Tibial artery (tissue), 4 donors: ENCODE measurements at places on chromosomes 7 and 10.

GRCh38 chr7:108836256-108836655 is 266.6 kb downstream of the DNAJB9 start:
- H3K4me1 ChIP-seq, result no peaks in the 10 kb centered on the region
- DNase-seq, result no peak
- H3K4me3 ChIP-seq, result no peak overlapping the region
- no peaks in the 10 kb centered on the region for H3K36me3 ChIP-seq
- no peak overlapping the region for H3K27ac ChIP-seq
- no peaks in the 10 kb centered on the region for H3K27me3 ChIP-seq

- H3K36me3 ChIP-seq, result no peaks in the 10 kb centered on the region
- no peak for DNase-seq
- no peak overlapping the region for H3K27ac ChIP-seq
- H3K4me1 ChIP-seq, result no peaks in the 10 kb centered on the region
- no peak overlapping the region for H3K4me3 ChIP-seq
- no peaks in the 10 kb centered on the region for H3K27me3 ChIP-seq
Measured at GRCh38 chr10:62759599-62760175, 44.8 kb upstream of the ADO start.

DNA sequence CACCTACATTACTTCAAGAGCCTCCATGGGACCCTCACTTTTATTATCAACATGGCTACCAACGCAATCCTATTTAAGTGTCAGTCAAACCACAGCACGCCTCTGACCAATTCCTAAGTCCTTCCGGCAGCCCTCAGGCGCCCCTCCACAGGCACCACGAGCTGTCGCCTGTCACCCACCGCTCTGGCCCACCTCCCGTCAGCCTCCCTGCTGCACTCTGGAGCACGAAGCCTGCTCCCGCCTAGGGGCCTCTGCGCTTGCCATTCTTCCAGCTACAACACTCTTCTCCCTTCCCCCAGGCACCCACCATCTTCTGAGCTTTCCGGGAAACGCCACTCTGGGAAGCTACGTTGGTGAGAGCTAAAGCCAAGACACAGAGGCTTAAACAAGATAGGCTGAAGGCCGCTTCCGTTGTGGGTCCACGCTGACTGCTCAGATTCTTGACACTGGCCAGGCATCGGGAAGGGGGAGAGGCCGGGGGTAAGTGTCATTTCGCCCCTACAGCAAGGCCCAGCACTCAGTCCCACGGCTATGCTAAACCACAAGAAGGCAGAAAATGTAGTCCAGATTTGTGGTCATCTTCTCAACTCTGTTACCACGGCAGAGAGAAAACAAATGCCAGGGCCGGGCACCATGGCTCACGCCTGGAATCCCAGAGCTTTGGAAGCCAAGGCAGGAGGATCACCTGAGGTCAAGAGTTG is 56.7 kb downstream of the GNA12 start:
- H3K36me3 ChIP-seq, result peaks cover 10% of the 10 kb centered on the region
- no peak overlapping the region for H3K4me3 ChIP-seq
- no peak overlapping the region for H3K27ac ChIP-seq
- peaks cover 12% of the 10 kb centered on the region for H3K4me1 ChIP-seq

GRCh38 chr10:77629775-77630506 is 7.7 kb downstream of the KCNMA1 start:
- H3K4me1 ChIP-seq, result peaks cover 56% of the 10 kb centered on the region
- H3K27me3 ChIP-seq, result no peaks in the 10 kb centered on the region
- H3K36me3 ChIP-seq, result no peaks in the 10 kb centered on the region
- peak overlapping the region; percentile 94 for H3K27ac ChIP-seq

DNA sequence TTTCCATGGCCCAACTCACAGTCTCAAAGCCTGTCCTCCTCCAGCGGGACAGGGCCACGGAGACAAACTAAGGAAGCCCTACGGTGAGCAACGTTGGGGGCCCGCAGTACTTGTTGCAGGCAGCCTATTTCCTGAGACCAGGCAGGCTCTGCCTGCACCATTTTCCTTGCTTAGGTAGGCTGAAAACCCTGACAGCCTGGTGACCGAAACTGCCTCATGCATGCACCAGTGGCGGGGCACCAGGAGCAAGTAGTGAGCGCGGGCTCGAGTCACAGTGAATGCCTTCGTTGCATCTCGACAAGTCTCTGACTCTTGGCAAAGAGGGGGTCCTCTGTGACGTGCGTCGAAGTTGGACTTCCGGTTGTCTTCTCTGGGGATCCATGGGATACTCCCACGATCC is 23.3 kb upstream of the ZNF273 start:
- H3K4me1 ChIP-seq, result peaks cover 13% of the 10 kb centered on the region
- no peaks in the 10 kb centered on the region for H3K36me3 ChIP-seq
- no peak for DNase-seq
- no peak overlapping the region for H3K4me3 ChIP-seq
- H3K27ac ChIP-seq, result no peak overlapping the region
- H3K27me3 ChIP-seq, result no peaks in the 10 kb centered on the region
